GM12878 (cell line): ENCODE measurements at places on chromosomes 16 and 17. TPM values are rescaled to one million over a fixed set of nuclear protein-coding genes. Genes with fewer than 3 reads are reported as not detected.

DNA sequence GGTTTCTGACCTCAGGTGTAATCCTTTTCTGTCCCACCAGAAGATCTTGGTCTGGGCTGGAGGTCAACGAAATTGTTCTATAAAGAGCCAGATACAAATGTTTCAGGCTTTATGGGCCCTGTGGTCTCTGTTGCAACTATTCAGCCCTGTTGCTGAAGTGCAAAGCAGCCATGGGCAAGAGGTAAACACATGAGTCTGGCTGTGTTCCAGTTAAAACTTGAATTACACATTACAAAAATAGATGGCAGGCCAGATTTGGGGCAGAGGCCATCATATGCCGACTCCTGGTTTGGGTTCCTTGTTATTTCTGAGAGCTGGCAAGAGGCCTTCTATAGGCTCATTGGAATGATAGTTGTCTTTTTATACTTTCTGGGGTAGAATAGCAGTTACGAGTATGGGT, 114.4 kb downstream of the SDR42E1 start:
- no peak for DNase-seq

GRCh38 chr17:27595208-27595607, 35.8 kb upstream of the LGALS9 start:
- DNase-seq: no peak

DNA sequence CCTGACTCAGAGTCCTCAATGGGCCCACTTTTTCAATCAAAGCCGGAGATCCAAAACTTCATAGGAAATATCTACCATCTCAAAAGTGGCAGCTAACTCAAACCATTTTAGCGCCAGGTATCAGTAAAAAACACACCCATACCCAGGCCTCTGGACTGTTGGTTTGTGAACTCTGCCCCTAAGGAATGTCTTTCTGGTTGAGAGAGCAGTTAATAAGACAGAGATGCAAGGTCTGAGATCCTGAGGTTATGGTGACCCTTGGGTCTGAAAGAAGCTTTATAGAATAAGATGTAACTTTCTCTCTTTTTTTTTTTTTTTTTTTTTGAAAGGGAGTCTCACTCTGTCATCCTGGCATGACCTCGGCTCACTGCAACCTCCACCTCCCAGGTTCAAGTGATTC, 350.5 kb downstream of the SOX9 start:
- DNase-seq: no peak

- no peak for DNase-seq
These were observed 1.6 kb downstream of the OSGIN1 start for GRCh38 chr16:83954577-83955016.

DNA sequence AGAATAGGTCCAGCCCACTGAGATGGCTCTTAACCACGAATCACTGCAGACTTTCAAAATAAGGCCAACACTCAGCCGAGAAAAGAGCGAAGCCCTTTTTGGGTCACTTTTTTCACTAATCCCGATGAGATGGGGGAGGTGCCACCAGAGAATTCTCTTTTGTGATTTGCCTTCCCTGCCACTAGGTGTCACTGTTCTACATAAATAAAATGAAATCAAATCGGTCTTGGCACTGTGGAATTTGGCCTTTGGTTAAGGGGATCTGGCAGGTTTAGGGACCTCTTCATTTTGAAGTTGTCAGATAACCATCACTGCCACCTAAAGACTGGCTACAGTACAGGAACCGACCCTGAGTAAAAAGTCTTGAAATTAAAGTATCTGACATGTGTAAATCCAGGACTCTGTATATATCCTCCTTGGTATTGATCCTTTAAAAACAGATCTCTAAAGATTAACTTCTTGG, 147.0 kb downstream of the HS3ST4 start:
- DNase-seq: peak; percentile 11

GRCh38 chr17:1936766-1937165, 88.4 kb downstream of the RTN4RL1 start:
- DNase-seq: no peak

PPY gene
- total RNA-seq: not detected in 2 replicates
